Upper lobe of right lung (tissue), 1 donor: ENCODE measurements at places on chromosomes 6 and 20. TPM values are rescaled to one million over a fixed set of nuclear protein-coding genes. Genes with fewer than 3 reads are reported as not detected.

The COL11A2 gene
- 1.2 TPM for total RNA-seq

The SCRT2 gene
- not detected for total RNA-seq

The SPEF1 gene
- total RNA-seq = 0.46 TPM

The KIF6 gene
- 0.49 TPM for total RNA-seq

DNA sequence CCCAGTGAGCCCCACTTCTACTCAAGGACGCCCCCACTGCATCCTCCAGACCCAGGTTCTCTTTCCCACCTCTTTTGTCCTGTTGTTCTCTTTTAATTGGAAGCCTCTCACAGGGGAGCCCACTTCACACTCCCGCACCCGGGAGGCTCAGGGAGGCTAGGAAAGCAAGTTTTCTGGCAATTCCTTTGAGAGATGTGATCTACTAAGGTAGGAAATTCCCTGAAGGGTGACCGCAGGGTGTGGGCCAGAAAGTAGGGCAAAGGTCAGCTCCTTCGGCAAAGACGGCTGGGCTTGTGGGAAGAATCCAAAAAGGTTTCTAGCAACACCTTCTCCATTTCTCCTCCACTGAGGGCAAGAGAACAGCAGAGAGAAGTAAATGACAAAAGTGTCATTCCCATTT is 98.1 kb upstream of the PTPN1 start:
- no peaks in the 10 kb centered on the region for H3K36me3 ChIP-seq
- H3K4me1 ChIP-seq = peaks cover 48% of the 10 kb centered on the region
- no peak for DNase-seq

- no peaks in the 10 kb centered on the region for H3K4me1 ChIP-seq
- H3K27ac ChIP-seq = no peak overlapping the region
- peaks cover 61% of the 10 kb centered on the region for H3K36me3 ChIP-seq
- H3K27me3 ChIP-seq = no peaks in the 10 kb centered on the region
- DNase-seq = no peak
- H3K4me3 ChIP-seq = no peak overlapping the region
Measured at GRCh38 chr6:89792881-89793280, 26.7 kb downstream of the MDN1 start.

DNA sequence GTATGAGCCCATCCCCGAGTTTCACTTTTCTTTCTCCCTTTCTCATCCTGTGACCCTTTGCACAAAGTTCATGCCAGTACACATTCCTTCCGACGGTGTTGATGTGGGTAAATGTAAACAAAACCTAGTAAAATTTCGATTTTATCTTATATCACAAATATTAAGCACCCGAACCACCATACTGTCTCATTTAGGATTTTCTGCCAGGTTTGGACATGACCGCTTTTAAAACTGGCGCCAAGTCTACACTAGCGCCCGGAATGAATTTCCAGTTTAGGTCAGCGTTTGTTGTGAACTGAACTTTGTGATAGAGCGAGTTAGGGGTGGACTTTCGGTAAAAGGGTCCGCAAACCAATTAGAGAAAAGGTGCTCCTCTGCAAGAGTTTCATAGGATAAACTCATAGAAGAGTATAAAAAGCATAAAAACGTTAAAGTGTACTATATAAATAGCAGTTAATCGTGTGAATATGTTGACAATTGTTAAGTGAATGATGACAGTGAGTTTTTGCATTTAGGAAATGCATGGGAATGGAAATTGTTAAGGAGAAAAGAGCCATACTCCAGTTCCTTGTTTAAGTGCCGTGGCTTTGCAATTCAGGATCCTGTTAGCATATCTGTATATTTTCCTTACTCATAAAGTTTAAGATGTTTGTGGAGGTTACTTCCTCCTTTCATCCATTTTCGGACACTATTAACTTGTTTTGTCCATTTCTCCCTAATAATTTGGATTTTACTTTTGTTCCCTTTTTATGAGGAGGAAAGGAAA is 937 bp downstream of the AKAP7 start:
- peak overlapping the region; percentile 89 for H3K27ac ChIP-seq
- no peaks in the 10 kb centered on the region for H3K27me3 ChIP-seq
- peak overlapping the region; percentile 62 for H3K4me3 ChIP-seq
- H3K4me1 ChIP-seq = peaks cover 7% of the 10 kb centered on the region
